Right cardiac atrium (tissue), 5 donors: ENCODE measurements at places on chromosomes 3 and 15.

GRCh38 chr3:165783383-165783782, 53.8 kb downstream of the BCHE start:
- no peak for DNase-seq

- DNase-seq = no peak
Measured at GRCh38 chr3:135041601-135042000, 246.5 kb downstream of the EPHB1 start.

GRCh38 chr3:180048103-180048502, 11.4 kb upstream of the PEX5L start:
- no peak for DNase-seq

GRCh38 chr15:73364070-73364469, 4.7 kb downstream of the HCN4 start:
- no peak for DNase-seq

DNA sequence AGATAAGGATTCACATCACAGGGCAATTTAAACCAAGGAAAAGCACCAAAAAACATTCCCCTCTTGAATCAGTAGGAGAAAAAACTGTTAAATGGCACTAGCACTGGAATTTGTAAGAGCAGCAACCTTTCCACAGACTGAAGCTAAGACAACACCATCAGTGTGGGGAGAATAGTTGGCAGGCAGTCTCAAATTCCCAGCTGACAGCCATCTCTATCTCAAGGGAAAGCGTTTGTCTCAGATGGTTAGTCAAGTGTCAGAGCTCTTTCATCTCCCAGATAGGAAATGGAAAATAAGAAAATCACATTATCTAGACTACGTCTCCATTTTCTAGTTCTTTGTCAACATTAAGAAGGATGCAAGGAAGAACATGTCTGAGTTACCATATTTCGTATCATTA, 228.7 kb downstream of the WDR72 start:
- DNase-seq = no peak

GRCh38 chr3:113084777-113085176, 94.0 kb downstream of the GTPBP8 start:
- DNase-seq = no peak

GRCh38 chr3:36701249-36701572, 63.1 kb downstream of the DCLK3 start:
- no peak for DNase-seq

DNA sequence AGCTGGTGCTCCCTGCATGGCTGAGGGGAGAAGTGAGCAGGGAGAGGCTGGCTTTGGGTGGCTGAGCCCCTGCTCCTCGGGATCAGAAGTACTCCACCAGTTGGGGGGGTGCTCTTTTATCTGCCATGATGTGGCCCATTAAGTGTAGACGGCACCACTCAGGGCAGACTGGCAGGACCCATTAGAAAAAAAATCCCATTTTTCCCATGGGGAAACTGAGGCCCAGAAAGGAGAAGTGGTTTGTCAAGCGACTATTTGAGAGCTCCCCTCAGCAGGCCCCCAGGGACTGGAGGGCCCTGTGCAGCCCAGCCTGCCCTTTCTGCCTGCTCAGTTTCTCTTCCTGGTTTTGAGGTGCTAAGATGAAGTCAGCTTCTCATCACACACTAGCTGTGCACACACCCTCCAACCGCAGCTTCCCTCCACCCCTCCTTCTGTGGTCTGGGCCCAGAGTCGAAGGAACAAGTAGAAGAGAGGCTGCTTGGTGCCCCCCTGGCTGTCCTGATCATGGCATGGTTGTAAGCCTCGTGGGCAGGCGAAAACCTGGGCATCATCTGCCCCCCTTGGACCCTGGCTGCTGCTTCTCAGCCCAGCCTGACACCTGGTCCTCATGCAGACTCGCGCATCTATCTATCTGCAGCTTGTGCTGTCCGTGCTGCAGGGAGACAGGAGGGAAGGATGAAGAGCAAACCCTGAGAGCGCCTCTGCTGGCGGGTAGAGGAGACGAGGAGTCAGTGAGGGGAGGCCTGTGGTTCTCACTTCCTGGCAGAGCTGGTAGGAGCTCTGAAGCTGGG, 5.6 kb downstream of the CSK start:
- peak; percentile 86 for DNase-seq

- no peak for DNase-seq
Measured at GRCh38 chr15:85539491-85539890, 159.1 kb downstream of the AKAP13 start.

DNA sequence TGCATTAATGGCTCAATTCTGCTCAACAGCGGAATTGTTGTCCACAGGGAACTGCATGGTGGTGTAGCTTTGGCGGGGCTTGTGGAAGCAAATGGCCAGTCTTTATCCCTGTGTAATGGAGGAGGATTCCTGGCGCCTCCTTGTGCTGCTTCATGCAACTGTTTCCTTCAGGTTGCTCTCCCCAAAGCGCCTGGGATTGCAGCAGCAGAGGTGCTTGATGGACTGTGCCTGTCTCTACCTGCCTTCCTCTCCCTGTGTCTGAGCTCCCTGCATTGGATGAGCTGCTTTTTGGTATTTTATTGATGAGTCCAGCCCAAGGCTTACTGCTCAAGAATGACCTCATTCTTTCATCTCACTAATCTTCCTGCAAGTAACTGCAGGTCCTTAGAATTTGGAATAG, 72.9 kb upstream of the NDN start:
- no peak for DNase-seq

GRCh38 chr3:156803952-156804741, 22.0 kb upstream of the LEKR1 start:
- no peak for DNase-seq

- no peak for DNase-seq
Measured at GRCh38 chr3:47523310-47524073, 10.0 kb upstream of the ELP6 start.

- no peak for DNase-seq
Measured at GRCh38 chr15:58159827-58160386, 21.7 kb downstream of the AQP9 start.

DNA sequence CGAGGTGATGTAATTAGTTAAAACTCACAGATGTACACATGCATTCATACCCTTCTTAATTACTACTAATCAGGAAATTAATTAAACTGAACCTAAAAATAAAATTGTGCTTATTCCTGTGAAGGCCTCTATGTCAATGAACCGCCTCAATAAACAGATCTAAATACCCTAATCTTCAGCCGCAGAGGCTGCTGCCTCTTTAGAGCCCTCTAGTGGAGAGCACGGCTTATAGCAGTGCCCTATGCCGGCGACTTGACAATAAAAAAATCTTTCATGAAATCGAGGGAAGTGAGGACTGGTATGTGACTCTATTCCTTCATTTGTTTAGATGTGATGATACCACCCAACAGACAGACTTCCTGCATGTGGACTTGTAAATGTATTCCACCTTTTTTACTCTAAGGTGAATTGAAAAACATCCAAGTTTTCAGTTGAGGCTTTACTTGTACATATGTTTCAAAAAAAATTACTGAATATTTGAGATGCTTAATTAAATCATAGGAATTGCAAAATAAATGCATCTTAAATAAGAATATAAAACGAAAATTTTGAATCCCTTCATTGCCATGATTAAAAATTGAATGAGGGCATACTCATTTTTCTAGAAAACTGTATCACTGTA, 8.3 kb upstream of the EPHA3 start:
- peak; percentile 39 for DNase-seq

DNA sequence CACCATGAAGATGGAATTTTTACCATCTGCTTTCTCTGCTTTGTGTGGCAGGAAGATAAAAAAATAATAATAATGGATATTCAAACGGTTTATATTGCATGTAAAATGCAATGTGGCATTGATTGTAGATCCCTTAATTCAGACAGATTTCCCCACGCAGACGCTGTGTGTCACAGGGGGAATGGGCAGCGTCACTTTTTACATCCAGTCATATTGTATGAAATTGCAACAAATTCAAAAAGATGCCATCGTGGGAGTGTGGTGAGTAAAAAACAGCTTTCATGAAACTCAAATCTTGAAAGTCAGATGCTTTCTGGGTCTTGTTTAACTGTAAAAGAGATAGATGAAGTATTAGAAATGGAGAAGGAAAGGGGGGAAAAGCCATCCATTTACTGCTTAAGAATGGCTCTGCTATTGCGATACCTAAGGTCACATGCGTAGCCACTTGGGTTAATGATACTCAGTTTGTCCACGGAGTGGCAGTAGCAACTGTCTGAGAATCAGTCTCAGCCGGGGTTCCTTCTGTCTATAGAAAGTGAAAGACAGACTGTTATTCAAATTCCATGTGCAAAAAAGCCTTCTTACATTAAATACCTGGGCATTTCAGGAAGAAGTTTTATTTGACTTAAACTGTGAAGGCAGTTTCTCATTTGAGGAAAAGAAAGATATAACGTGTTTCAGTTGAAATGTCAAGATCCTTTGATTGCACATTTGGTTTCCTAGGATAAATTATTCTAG, 28.5 kb downstream of the BTD start:
- no peak for DNase-seq

DNA sequence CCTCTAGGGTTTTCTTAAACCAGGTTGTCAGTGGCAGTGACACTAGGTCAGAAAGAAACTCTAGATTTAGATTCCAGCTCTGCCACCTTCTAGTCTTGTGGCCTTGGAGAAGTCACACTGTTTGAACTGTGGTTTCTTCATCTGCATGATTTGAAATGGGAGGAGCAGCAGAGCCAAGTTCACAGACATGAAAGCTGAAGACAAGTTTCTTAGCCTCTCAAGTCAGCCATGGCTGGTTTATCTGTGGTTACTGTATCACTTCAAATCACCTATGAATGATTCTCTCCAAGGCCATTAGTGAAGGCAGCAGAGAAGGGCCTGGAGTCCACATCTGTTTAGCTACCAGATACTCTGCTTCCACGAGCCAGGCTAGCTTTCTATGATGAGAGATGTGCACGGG, 15.6 kb downstream of the CLEC3B start:
- no peak for DNase-seq

DNA sequence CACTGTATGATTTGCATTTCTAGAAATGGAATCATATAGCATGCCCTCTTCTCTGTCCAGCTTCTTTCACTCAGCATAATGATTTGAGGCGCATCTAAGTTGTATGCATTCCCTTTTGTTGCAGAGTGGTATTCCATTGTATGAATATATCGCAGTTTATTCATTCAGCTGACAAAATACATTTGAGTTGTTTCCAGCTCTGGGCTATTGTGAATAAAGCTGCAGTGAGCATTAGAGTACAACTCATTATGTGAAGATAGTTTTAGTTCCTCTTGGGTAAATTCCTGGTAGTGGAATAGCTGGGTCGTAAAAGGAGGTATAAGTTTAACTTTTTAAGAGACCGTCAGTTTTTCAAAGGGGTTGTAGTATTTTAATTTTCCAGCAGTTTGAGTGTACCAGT, 38.5 kb upstream of the POLR2M start:
- DNase-seq = no peak

GRCh38 chr15:78875107-78875914, 2.6 kb downstream of the MORF4L1 start:
- no peak for DNase-seq

DNA sequence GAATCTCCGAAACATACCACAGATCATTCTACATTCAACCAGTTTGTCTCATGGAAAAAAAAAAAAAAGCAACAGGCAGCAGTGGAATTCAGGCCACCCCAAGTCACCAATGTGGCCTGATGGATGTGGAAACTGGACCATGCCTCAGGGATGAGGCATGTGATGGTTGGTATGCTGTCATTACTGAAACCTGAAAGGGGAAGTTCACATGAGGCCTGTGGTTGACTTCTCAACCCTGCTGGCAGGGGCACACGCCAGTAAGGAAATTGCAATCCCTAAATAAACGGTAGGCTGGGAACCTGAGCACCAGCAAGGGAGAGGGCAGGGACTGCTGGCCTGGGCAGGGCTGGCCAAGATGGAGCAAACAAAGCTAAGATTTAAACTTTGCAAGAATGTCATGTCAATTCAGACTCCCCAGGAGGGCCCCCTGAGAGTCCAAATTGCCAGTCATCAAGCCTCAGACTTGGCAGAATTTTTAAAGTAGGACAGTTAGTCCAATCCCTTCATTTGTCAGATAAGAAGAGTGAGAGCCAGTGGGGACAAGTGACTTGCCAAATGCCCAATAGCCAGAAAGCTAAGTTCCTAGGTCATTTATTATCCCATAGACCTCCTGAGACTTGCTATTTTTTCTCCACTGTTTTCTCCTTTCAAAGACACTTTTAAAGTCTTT, 310.4 kb downstream of the ERC2 start:
- peak; percentile 19 for DNase-seq

GRCh38 chr3:192844836-192845525, 72.7 kb downstream of the MB21D2 start:
- no peak for DNase-seq

GRCh38 chr3:12150112-12150511, 8.6 kb downstream of the TIMP4 start:
- DNase-seq = no peak

DNA sequence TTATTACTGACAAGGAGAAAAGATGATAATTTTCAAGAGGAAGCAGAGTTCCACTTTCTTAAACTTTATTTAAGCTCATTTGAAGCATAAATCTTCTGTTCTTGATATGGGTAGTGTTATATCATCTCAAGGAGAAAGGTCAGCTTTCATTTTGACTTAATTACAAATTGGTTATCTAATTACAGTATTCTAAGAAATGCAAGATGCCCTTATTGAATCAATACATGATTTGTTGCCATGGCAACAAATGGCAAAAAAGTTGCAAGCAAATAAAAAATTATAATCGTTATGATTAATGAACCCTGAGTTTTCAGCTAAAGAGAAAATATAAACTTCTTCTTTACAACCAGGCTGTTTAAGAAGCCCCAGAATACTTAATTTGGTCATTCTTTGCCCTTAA, 622.7 kb downstream of the RBMS3 start:
- no peak for DNase-seq

DNA sequence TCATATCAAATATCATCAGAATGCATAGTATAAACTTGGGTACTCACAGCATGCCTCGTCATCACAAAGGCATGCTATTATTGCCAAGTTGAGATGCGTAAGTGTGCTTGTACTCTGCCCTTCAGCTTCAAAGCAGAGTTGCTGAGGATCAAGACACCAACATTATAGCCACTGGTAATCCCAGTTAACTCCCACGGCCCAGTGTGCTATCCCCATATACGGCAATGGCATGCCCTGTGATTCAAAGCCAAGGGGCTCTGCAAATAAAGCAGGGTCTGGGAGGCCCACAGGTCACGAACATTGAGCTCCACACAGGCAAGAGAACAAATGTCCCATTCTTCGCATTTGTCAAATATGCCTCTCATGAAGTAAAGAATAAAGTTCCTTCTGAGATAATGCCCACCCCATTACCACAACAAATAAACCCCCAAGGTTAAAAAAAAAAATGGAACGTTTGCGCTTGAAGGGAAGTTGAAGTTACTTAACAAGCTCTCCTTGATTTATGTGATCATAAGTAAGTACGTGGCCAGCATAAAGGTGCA, 298.1 kb upstream of the NECTIN3 start:
- DNase-seq = no peak

GRCh38 chr3:16929311-16929710, 44.6 kb downstream of the PLCL2 start:
- no peak for DNase-seq

GRCh38 chr3:138114431-138114918, 933 bp downstream of the DZIP1L start:
- no peak for DNase-seq

- DNase-seq = no peak
Measured at GRCh38 chr3:23455084-23455483, 252.0 kb downstream of the UBE2E2 start.

GRCh38 chr15:80530737-80531365, 126.7 kb downstream of the ARNT2 start:
- DNase-seq = no peak
